ENCODE measurements at places on chromosomes 16 and 17.
A peak's percentile ranks its signal among the peaks of the same experiment; 100 is the strongest.

GRCh38 chr17:56897646-56898424 is 16.0 kb downstream of the TRIM25 start:
- no peak for DNase-seq

DNA sequence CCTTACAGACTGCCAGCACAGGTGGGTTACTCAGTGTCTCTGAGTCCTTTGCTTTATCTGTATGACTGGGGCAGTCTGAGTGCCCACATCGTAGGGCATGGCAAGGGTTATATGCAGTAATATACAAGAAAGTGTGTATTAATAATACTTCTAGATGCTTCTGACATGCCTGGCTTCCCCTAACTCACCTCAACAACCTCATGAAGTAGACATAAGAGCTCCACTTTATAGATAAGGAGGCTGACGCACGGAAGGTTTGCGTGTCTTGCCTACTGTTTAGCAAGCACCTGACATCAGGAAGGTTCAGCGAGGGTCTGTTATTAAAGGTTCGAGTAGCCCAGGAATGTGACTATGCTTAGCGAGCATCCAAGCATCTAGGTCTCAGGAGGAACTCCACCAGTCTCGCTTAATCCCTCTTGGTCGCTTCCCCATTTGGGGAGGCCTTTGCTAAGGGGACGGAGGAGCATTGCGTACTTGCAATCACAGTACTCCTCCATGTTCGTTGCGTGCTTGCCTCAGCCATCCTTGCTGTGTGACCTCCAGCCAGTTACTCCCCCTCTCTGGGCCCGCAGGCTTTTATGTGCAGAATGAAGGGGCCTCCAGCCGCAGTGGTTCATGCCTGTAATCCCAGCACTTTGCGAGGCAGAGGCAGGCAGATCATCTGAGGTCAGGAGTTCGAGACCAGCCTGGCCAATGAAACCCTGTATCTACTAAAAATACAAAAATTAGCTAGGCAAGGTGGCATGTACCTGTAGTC is 1.6 kb downstream of the KCNG4 start:
- no peak for DNase-seq

GRCh38 chr16:10959161-10959560 is 14.8 kb downstream of the CLEC16A start:
- no peak for DNase-seq

GRCh38 chr17:50045154-50045553 is 10.8 kb upstream of the ITGA3 start:
- no peak for DNase-seq

DNA sequence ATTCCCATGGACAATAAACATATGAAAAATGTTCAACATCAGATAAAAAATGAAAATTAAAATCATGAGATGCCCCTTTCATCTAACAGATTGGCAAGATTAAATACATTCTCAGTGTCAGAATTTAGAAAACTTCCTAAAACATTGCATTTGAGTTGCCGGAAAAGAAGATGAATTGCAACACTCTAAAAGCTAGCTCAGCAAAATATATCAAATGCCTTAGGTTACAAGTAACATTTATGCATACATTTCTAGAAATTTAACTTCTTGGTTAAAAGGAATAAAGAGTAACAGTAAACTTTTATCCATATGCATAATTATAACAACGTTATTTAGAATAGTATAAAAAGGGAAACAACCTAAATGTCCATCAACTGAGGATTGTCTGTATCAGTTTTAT is 239.0 kb downstream of the PMP22 start:
- DNase-seq = no peak

DNA sequence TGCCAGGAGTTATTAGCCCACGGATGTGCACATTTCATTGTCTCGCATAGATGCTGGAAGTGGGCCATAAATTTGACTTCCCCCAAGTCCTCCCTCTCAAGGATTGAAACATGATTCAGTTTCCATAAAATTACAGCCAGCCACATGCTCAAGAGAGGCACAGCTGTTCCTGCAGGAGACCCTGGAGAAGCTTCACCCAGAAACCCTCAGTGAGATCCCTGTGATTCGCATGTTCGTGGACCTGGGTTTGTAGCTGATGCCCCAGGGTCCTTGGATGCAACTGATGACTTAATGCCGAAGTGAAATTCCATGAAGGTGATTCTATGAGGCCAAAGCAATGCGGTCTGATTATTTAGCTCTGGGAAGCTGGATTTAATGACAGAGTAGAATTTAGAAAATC is 24.7 kb upstream of the AQP8 start:
- DNase-seq = peak; percentile 11
